Upper lobe of right lung (tissue), 1 donor: ENCODE measurements at places on chromosomes 5 and 9. TPM values are rescaled to one million over a fixed set of nuclear protein-coding genes. Genes with fewer than 3 reads are reported as not detected.

GRCh38 chr5:39691993-39692392, 267.2 kb upstream of the DAB2 start:
- DNase-seq, result no peak

DNA sequence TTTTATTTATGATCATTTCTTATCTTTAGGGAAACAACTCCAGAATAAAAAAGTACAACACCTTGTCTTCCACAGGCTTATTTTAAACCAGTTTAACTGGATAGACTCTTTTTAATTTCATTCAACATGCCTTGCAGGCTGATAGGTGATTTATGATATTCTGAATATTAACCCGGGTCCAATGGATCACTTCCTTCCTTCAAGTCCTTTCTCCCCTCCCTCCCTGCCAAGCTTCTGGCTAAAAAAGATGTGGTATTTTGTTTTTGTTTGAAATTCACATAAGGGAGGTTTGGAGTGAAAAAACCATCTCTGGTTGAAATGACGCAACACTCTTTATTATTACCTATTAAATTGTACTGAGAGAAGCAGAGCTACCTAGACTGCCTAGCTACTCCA, 265.3 kb downstream of the MLLT3 start:
- DNase-seq, result no peak

DNA sequence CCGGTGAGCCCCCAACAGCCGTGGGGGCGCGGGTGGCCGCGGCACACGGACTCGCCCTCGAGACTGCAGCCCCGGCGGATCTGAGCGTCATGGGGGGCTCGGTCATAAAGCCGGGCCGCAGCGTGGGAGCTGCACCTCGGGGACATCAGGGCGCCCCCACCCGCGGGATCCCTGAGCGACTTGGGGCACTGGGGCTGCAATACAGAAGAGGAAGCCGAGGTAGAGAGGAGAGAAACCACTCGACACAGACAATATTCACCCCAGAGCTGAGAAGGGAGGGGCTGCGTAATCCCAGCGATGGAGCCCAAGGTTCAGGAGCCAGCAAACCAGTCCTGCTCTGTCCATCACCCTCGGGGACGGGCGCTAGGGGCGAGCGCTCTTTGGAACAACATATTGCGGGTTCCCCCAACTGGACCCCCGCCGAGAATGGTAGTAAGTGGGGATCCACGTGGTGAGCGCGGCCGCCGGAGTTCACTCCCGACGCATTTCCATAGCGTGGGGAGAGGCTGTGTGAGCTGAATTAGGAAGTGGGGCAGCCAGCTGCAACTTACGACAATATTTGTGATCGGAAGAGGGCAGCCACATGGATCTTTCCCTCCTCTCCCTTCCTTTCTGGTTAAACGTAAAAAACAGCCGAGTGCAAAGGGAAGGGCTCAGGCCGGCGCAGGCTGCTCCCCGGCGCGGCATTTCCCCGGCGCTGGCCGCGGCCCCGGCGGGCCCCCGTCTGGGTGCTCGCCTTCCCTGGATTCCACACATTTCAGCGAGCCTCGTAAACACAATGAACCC, 9.9 kb downstream of the PTCH1 start:
- peak; percentile 73 for DNase-seq

DNA sequence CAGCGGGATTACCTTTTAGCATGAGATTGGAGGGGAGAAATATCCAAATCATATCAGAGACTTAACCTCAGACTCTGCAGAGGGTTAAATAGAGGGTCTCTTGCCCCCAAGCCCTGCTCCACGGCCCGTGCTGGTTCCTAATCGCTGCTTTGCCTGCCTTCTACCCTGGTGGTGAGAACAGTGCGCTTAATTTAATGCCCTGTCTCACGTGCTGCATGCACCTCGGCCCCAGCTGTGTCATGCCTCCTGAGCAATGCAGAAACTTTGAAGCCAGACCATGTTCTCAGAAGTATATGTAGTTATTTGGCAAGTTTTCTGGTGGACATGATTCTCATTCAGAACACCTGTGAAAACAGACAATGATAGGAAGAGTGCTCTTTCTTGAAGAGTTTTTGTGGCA, 1.4 kb downstream of the OTULIN start:
- peak; percentile 64 for DNase-seq

- DNase-seq, result no peak
These were observed 298.5 kb downstream of the ARHGAP26 start for GRCh38 chr5:143068712-143069111.

DNA sequence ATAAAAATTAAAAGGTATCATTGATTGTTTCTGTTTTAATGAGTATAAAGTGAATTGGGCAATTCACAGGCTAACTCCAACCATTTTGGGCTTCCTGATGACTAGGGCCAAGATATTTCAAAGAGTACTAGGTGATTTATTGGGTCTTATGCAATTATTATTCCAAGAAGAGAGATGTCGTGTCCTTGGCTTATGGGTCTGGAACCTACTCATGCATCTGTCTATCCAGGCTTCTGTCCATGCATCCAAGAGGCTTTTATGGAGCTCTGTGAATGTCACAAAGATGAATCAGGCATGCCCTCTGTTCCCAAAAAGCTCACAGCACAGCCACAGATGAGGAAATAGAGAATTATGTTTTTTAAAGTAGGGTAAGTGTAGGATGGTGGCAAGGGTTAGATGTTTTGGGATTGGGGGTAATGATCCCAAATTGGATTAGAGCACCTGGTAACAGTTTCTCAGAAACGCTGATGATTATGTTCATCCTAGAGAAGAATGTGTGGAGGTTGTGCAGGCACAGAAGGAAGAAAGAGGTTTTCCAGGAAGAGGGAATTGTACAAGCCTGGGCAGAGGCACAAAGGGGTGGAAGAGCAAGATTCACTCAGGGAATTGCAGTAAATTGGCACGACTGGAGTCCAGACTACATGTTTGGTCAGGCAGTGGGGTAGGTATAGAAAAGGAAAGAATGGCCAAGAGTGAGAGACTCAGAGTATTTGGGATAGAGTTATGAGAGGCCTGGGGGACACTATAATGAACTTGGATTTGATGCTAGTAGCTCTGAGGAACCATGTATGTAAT, 83.0 kb upstream of the TNC start:
- DNase-seq, result no peak

- DNase-seq, result no peak
These were observed 50.7 kb downstream of the C7 start for GRCh38 chr5:40960037-40960436.

OLFML2A gene
- 39.5 TPM for total RNA-seq

INSL4 gene
- not detected for total RNA-seq

FAM221B gene
- not detected for total RNA-seq

OR1Q1 gene
- total RNA-seq, result not detected

SLC46A2 gene
- 17.0 TPM for total RNA-seq

SPATA31E1 gene
- not detected for total RNA-seq

KCNN2 gene
- total RNA-seq, result 2.1 TPM

PCDH1 gene
- total RNA-seq, result 66.6 TPM

NUTM2F gene
- not detected for total RNA-seq
